NCI-H2107 (cell line): ENCODE measurements at places on chromosomes 11 and 22.

- DNase-seq: no peak
These were observed 67.2 kb downstream of the ADM start for GRCh38 chr11:10371926-10372641.

GRCh38 chr11:112806876-112807275 lies 154.3 kb upstream of the NCAM1 start:
- DNase-seq: no peak

GRCh38 chr11:66326261-66327111 lies 9.6 kb upstream of the CD248 start:
- DNase-seq: no peak

- DNase-seq: no peak
These were observed 43.8 kb downstream of the FBXO7 start for GRCh38 chr22:32518381-32518780.

GRCh38 chr11:24963852-24964251 lies 467.0 kb downstream of the LUZP2 start:
- no peak for DNase-seq
